Fibroblast of skin of right quadriceps (primary cell): ENCODE measurements at places on chromosomes 2 and 18.

DNA sequence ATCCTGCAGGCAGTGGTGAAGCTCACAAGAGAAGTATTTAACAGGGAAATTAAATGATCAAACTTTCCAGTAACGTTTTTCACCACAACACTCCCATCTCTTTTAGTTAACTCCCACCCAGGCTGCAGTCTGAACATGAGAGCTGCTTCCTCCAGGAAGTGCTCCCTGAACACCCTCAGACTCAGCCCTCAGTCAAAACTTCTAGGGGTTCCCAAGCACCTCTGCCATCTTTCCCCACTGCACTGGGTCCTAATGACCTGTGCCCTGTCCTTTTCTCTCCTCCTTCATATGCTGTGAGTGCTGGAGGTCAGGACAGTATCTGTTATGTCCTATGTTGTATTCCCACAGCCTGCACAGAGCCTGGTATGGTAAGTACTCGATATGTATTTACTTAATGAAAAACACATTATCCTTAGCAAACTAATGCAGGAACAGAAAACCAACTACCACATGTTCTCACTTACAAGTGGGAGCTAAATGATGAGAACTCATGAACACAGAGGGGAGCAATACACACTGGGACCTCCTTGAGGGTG lies 49.2 kb upstream of the ASPRV1 start:
- no peak for DNase-seq

- DNase-seq: no peak
Observed at GRCh38 chr2:88574445-88574844, 52.8 kb downstream of the EIF2AK3 start.

- no peak for DNase-seq
Observed at GRCh38 chr18:45642238-45642637, 27.0 kb downstream of the SLC14A2 start.

- DNase-seq: peak; percentile 85
Observed at GRCh38 chr2:54999182-54999581, 51.1 kb downstream of the RTN4 start.

GRCh38 chr2:209331291-209331844 lies 92.5 kb upstream of the MAP2 start:
- DNase-seq: peak; percentile 6

DNA sequence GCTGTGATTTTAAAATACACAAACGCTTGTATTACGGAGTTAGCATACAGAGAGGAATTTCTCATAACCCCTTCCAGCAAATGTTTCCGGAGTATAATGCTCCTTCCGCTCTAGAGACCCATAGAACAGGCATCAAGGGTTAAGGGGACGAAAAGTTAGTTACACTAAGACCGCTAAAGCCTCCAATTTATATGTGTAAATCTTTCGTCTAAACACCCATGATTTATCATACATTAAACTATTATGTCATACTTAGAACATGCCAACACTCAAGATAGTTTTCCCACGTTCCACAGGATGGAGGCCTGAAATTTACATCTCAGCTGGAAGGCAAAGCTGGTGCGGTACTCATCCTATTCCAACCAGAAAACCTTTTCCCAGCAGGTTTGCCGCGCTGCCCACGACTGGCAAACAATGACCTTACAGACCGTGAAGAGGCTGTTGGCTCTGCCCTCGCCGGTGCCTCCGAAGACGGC lies 650 bp downstream of the ORMDL1 start:
- DNase-seq: peak; percentile 32

DNA sequence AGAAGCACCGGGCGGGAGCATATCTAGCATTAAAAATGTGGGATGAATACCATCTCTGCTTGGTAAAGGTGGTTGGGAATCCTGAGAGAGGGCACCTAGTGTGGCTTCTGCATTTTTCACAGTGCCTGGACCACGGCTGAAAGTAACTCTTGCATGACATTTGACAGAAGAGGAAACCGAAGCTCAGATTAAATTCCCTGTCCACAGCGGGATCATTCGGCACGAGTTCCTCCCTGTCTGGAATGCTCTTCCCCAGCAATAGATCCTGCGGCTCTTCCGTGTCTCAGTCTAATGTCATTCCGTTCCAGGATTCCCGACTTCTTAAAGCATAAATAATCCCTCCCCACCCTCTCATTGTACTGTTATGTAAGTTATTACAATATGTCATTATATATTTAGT lies 905 bp upstream of the RPS7 start:
- DNase-seq: no peak

DNA sequence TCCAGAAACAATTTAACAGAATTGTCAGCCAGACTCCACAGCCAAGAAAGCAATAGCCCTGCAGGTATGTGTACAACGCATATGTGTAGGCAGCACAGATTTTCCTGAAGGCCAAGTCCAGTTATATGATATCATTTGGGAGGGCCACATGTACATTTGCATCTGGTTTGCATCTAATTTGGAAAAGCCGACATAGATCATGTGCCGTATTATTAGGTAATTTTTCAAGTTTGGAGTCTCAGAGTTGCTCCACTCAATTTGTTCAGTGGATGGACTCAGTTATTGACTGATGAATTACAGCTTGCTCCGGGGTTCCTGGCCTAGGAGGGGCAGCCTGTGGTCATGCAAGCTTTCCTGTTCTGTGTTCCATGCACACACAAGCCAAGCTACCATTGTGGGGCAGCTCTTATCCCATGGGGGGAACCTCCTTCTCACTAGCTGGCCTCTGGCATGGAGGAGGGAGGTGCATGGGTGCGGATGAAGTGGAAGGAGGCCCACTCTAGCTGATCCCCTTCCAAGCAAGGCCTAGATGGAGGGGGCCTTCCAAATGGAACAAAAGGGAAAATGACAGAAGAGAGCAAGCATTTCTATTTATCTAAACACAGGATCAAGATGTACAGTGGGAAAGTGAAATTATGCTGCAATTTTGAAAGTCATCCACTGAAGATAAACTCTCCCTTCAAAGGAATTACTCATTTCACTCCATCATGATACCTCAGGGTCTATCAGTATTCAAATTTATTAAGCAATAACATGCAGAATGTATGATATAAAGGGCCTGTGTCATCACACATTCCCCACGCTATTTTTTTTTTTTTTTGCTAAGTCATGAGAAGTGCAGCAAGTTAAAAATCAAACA lies 202.6 kb upstream of the SMAD2 start:
- no peak for DNase-seq

GRCh38 chr2:104976603-104977120 lies 61.2 kb upstream of the MRPS9 start:
- DNase-seq: no peak

DNA sequence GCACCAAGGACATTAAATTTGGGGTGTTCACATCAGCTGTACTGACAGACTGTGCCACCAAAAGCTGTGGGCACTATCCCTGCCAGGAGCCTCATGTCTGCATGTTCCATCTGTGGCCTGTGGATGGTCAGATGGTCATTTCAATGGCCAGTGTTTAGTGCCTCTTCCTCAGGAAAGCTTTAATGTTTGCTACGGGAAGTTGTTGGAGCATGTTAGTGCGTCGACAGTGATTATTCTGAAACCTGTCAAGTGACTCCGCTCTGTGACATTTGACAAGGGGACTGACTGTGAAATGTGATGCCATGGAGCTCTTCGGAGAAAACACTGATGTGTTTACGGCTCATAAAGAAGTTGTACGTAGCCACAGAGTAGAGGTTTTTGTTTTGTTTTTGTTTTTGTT lies 18.7 kb upstream of the RGPD4 start:
- no peak for DNase-seq

- DNase-seq: no peak
Observed at GRCh38 chr2:45905632-45905958, 254.1 kb downstream of the PRKCE start.

- DNase-seq: no peak
Observed at GRCh38 chr2:17768894-17769293, 15.0 kb downstream of the GEN1 start.

DNA sequence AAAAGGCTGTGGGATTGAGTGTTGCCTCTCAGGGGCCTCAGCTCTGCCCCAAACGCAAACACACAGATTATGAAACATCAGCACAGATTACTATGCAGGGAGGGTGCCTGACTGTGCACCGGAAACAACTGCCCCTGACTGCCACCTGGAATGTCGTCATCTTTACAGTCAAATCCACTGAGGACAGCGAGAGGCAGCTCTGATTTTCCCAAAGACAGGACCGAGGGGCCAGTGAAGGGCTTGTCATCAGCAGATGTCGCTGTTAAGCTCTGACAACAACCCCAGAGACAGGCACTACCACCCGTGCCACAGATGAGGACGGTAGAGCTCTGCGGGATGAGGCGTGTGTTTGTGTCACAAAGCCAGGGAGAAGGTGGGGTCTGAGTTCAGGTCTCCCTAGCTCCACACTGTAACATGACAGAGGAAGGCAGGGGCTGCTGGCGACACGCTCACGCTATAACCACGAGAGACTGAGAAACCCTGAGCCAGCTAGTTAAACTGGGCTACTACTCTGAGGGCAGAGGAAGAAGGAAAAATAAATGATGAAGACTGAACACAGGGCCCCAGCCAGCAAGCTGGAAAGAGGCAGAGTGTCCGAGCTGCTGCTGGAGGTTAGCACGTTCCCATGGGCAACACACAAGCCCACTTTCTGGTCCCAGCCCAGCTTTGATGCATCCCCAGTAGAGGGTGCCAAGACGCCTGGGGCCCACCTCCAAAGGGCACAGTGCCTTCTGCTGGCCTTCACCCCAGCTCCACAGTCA lies 47.0 kb downstream of the PARD6G start:
- DNase-seq: peak; percentile 14

DNA sequence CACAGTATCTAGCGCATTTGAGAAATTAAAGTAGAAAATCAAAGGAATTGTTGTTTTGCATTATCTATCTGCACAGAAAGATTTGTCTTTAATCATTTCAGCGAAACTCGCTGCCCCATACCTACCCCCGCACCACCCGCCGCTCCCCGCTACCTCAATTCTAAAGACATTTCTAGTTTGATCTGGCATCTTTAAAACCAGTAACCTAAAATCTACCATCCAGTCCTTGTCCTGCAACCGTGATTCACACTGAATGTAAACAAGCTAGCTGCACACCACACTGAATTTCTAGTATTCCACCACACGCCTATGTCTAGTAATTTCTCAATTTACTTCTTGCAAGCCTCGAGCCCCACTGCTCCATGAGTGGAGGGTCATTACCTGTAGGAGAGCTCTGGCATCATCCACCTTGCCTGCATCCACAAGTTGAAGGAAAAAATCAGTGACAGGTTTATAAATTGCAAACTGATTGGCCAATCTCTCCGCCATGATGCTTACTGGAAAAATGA lies 60.1 kb downstream of the ABCG8 start:
- DNase-seq: no peak

DNA sequence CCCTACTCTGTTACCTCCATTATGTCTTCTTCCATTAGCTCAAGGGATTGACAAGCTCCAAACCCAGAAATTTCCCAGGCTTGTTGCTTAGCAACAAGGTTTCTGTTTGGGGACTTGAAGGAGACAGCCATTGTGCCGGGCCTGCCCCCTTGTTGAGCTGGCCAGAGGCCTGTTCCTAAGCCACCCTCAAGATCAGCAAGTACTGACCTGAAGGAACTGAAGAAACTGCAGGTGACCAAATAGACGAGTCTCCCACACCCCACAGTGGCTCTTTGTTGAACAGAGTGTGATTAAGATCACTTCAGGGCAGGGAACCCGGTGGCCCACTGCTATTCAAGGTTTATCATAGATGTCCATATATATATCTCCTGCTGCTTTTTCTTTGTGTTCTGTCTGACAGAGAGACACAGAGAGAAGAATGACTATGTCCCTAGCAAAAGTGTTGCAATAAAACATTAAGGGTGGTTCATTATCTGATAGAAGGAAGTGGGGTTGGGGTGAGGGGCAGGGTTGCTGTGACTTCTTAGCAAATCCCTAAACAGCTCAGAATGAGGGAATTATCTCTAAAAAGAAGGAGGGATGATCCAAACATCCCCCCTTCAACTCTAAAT lies 69.2 kb downstream of the RNF144A start:
- DNase-seq: no peak

DNA sequence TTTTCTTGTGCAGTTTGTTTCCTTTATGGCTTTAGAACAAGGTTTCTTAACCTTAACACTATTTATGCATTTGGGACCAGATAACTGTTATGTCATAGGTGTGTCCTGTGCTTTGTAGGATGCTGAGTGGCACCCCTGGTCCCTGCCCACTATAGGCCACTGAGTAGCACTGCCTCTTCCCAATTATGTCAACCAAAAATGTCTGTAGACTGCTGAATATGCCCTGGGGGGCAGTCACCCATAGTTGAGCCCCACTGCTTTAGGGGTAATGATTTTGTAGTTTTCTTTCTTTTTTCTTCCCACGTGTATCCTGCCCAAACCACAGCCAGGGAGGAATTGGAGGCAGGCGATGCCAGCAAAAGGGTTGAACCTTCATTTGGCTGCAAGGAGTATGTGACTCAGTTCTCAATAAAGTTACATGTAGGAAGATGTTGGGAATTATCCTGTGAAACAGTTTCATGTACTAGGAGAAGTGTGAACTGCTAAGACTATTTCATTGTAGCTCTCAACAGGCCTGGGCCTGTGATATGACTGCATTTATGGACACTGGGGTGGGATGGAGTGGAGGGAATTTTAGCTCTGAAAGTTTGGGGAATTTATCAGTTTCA lies 65.7 kb downstream of the FMNL2 start:
- no peak for DNase-seq

- DNase-seq: no peak
Observed at GRCh38 chr2:61693744-61694143, 155.6 kb upstream of the XPO1 start.

DNA sequence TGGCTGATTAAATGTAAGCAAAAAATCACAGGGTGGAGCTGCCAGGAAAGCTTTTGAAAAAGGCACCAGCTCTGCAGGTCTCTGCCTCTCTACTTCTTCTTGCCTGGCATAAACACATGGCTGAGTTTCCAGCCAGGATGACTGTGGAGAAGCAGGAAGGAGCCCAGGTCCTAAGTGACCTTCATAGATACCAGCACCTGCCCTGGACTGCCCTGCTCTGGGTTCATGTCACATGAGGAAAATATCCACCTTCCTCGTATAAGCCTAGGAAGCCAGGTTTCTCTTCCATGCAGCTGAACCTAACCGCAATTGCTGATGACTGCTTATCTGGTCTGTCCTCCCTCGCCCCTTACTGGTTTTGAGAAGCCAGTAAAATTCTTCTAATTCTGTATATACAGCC lies 47.8 kb upstream of the CREB1 start:
- DNase-seq: no peak

DNA sequence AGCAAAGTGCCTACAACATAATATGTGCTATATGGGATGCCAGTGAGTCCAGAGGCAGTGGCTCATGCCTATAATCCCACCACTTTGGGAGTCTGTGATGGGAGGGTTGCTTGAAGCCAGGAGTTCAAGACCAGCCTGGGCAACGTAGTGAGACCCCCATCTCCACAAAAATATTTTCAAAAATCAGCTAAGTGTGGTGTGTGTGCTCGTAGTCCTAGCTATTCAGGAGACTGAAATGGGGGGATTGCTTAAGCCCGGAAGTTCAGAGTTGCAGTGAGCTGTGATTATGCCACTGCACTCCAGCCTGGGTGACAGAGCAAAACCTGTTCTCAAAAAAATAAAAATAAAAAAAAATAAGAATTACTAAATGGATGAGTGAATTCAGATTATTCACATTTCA lies 23.4 kb downstream of the OTX1 start:
- no peak for DNase-seq

DNA sequence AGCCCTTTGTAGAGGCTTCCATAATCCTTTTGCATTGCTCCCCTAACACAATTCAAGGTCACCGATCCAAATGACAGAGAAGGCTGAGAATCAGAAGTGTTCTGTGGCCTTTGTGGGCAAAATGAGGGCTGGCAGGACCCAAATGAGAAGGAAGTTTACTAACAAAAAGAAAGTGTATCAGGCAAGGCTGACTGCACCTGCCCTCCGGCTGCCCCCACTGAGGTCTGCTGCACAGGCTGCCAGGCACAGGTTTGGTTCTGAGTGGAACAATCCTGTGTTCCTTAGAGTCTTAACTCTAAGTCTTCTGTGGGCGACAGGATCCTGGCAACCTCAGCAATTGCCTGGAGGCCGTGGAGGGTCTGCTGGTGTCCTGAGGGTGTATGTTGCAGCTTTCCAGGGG lies 568.5 kb downstream of the CMPK2 start:
- no peak for DNase-seq
